ENCODE measurements at places on chromosomes 12 and 14. TPM values are rescaled to one million over a fixed set of nuclear protein-coding genes. Genes with fewer than 3 reads are reported as not detected.

The CALM1 gene
- 610 TPM for total RNA-seq

DNA sequence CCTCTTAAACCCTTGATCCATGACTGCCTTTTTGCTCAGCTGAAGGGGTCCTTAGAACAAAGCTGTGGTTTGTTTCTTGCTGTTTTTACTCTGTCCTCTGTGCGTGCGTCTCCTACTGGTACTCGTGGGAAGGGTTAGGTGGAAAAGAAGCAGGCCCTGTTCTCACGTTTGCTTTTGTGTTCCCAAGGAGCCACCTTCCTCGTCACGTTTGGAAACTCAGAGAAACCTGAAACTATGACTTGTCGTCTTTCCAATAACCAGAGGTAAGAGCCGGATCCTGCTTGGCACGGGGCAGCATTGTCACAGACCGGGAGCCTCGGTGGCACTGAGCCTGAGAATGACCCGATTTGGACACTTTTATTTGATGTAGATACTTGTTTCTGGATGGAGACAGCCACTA lies 13.1 kb downstream of the ZFYVE21 start:
- no peak for DNase-seq

The CLECL1 gene
- 0.51 TPM for total RNA-seq

GRCh38 chr14:81275305-81276072 lies 54.7 kb upstream of the GTF2A1 start:
- no peak for DNase-seq

DNA sequence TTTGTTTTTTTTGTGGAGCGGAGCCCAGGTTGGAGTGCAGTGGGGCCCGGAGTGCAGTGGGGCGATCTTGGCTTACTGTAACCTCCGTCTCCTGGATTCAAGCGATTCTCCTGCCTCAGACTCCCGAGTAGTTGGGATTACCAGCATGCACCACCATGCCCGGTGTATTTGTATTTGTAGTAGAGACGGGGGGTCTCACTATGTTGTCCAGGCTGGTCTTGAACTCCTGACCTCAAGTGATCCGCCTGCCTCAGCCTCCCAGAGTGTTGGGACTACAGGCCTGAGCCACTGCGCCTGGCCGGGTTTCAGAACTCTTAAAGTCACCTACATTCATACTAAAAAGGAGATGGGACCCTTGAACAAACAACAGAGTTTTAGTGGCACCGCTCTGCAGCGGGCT lies 52.7 kb downstream of the KRT80 start:
- no peak for DNase-seq

GRCh38 chr14:96631621-96632362 lies 129.6 kb downstream of the PAPOLA start:
- no peak for DNase-seq

DNA sequence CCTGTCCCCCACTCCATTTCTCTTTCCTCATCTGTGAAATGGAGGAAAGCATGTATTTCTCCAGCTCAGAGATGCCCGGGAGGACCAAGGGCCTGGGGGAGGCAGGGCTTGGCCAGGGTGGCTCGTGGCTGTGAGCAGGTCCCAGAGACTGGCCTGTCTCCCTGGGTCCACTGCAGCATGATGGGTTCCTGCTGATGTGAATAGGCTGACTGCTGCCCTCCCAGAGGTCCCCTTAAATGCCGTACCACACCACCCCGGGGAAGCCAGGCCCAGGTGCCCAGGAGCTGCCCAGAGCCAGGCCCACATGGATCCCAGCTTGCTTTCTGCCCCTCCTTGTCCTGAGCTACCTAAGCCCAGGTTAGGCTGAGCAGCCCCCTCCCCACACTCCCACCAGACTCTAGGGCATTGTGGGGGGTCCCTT lies 158.2 kb upstream of the C14orf180 start:
- no peak for DNase-seq

DNA sequence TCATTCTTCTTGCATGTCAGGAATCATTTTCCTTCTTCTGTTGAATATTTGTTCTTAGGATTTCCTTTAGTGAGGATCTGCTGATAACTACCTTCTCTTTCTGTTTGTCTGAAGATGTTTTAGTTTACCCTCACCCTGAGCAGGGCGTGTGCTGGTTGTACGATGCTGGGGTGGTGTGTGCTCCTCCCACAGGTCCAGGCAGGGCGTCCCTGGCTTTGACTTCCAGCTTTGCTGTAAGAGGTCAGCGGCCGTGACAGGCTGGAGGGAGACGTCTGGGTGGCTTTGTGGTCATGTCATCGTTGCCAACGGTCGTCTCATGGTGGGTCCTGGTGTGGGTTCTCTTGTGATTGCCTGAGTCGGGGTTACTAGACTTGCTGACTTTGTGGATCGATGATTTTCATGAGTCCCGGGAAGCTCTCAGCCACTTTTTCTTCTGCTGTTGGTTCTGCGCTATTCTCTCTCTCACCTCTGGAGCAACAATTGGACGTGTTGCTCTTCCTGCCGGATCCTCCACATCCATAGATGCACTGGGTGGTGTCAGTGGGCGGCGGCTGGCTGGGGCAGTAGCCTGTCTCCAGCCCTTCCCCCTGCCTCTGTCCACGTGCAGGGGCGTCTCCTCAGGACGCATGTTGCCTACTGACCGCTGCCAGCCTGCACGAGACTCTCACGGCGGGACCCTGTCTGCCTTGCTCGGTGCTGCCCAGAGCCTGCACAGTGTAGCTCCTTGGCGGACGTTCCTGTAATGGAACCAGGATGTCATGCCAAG lies 8.4 kb downstream of the PACS2 start:
- no peak for DNase-seq

GRCh38 chr12:94872971-94873733 lies 130.3 kb downstream of the NDUFA12 start:
- DNase-seq: peak; percentile 13

The A2ML1 gene
- total RNA-seq: 0.46 TPM

Data from mucosa of descending colon (tissue), 3 donors.